Calu3 (cell line): ENCODE measurements at places on chromosomes 16 and 17. TPM values are rescaled to one million over a fixed set of nuclear protein-coding genes. Genes with fewer than 3 reads are reported as not detected.

DNA sequence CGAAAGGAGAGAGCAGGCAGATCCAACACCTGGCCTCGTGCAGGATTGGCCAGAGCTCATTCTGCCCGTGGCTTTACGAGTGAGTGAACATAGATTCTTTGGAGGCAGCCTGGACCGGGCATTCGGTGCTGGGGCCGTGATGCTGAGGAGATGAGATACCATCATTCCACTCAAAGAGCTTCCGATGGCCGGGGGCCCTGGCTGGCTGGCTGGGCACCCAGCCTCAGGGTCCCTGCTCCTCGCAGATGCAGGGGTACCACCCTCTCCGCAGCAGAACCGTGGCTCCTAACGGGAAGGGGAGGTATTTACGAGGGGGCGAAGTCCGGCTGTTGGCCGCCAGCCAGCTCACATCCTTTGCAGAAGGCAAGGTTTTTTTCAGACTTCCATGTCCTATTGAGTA lies 66.1 kb upstream of the FOXF1 start:
- H3K36me3 ChIP-seq = no peaks in the 10 kb centered on the region
- H3K27me3 ChIP-seq = peaks cover 93% of the 10 kb centered on the region
- no peak for DNase-seq
- no peak overlapping the region for H3K4me3 ChIP-seq
- H3K4me1 ChIP-seq = no peaks in the 10 kb centered on the region

GRCh38 chr16:13018026-13018425 lies 116.6 kb downstream of the SHISA9 start:
- no peaks in the 10 kb centered on the region for H3K27me3 ChIP-seq
- H3K4me1 ChIP-seq = no peaks in the 10 kb centered on the region
- no peak for DNase-seq

DNA sequence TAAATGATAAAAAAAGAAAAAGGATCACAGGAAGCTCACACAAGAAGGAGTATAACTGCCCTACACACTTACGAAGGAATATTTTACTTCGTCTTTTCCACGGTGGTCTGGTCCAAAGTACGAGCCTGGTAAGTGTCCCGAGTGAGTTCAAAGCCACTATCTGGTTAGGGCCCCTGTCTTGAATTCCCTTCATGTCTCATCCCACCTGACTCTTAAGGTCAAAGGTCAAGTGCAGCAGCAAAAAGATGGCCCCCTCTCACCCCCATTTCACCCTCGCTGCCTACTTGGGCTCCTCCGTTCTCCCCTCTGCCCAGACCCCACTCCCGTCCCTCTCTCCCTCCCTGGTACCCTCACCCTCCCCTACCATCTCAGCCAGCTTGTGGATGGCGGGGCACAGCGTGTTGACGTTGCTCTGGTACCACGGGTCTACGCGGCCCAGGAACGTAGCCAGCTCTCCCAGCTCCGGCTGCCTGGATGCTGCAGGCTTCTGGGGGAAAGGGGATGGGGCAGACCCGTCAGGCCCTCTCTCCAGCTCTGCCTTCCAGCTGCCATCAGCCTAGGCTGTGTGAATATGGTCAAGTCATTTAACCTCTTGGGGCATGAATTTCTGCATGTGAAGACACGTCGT lies 27.8 kb upstream of the MFSD6L start:
- no peaks in the 10 kb centered on the region for H3K4me1 ChIP-seq
- H3K27me3 ChIP-seq = peaks cover 12% of the 10 kb centered on the region
- no peak overlapping the region for H3K4me3 ChIP-seq
- no peak overlapping the region for H3K27ac ChIP-seq

DNA sequence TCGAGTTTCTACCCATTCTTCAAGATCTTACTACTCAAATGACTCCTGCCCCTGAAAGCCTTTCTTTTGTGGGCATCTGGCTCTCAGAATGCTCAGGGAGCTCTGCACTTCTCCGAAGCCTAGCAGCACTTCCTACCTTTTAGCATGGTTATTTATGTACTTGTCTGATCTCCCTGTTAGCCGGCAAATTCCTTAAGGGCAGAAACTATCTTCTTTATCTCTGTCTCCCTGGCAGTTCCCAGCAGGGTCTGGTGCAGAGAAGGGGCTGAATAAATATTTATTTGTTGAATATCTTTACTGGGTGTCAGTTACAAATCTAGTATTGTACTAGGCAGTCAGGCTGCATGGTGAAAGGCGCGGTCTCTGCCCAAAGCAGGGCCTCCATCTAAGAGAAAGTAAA lies 30.7 kb downstream of the TMEM132E start:
- peaks cover 17% of the 10 kb centered on the region for H3K4me1 ChIP-seq
- H3K4me3 ChIP-seq = no peak overlapping the region
- no peak for DNase-seq

SPEM2 gene
- total RNA-seq = not detected in 2 replicates

CLEC18B gene
- 1.3 and 3.6 TPM in 2 replicates for total RNA-seq

MIF4GD gene
- total RNA-seq = 25.7 and 29.5 TPM in 2 replicates
